Smooth muscle cell of the coronary artery (primary cell): ENCODE measurements at places on chromosomes 12 and 14. TPM values are rescaled to one million over a fixed set of nuclear protein-coding genes. Genes with fewer than 3 reads are reported as not detected.

CPNE6 gene
- total RNA-seq: not detected in 2 replicates

LBHD2 gene
- total RNA-seq: not detected in 2 replicates

LRRC10 gene
- total RNA-seq: not detected in 2 replicates

PYGL gene
- 66.4 and 98.6 TPM in 2 replicates for total RNA-seq

FOXJ2 gene
- 1.5 and 3.3 TPM in 2 replicates for total RNA-seq

SOAT2 gene
- not detected in 2 replicates for total RNA-seq

BDKRB2 gene
- total RNA-seq: 0.08 and 61.8 TPM in 2 replicates

AQP6 gene
- under 0.01 TPM in 1 of 2 replicates, not detected in the other for total RNA-seq

ALG10 gene
- total RNA-seq: 4.9 and 6.3 TPM in 2 replicates

KIF21A gene
- total RNA-seq: 6.0 and 10.3 TPM in 2 replicates

CLEC4D gene
- not detected in 2 replicates for total RNA-seq

SIX4 gene
- total RNA-seq: 4.2 and 6.5 TPM in 2 replicates

CLBA1 gene
- total RNA-seq: 7.6 and 8.9 TPM in 2 replicates

AICDA gene
- total RNA-seq: 0.08 TPM in 1 of 2 replicates, not detected in the other

AGAP2 gene
- 0.23 and 0.30 TPM in 2 replicates for total RNA-seq

TSPAN11 gene
- total RNA-seq: 0.08 and 1.1 TPM in 2 replicates

STYK1 gene
- 0.15 and 0.82 TPM in 2 replicates for total RNA-seq

MANSC4 gene
- total RNA-seq: not detected in 2 replicates

NPFF gene
- total RNA-seq: not detected in 2 replicates

GNG2 gene
- 3.5 and 8.3 TPM in 2 replicates for total RNA-seq

KRT78 gene
- not detected in 2 replicates for total RNA-seq

ATL1 gene
- total RNA-seq: 0.98 and 8.7 TPM in 2 replicates

NKX2-1 gene
- total RNA-seq: not detected in 2 replicates

TAS2R9 gene
- not detected in 2 replicates for total RNA-seq
